ENCODE measurements at places on chromosomes 2 and 18.

- DNase-seq: no peak
Observed at GRCh38 chr2:234821946-234822475, 129.8 kb upstream of the SH3BP4 start.

DNA sequence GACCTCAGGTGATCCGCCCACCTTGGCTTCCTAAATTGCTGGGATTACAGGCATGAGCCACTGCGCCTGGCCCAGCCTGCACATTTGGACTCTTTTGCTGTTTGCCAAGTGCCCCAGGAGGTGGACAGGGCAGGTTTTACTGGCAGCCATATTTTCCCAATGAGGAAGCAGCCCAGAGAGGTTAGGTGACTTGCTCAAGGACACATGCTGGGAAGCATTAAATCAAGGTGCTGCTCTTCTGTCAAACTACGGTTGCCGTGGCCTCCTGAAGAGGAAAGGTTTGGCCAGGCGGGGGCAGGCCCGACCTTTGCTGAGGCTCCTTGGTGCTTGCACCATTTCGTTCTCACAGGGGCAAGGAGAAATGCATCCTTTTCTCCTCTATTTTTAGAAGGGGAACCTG is 44.0 kb downstream of the DNMT3A start:
- DNase-seq: no peak

DNA sequence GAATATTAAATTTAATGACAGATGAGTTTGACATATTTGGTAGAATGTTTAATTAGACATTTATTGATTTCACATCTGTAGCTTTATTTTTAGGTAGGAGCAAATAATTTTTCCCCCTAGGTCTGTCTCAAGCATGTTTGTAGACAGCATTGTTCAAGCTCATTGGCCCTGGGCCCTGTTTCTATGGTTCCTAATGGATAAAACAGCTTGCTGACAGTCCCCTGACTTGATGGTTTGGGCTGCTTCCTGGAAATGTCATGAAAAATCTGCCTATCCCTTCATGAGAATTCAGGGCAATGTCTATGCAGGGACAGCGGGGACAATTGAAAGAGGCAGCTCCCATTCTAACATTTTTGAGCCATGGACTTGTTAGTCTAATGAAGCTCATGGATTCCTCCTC is 14.6 kb upstream of the MEP1B start:
- no peak for DNase-seq

DNA sequence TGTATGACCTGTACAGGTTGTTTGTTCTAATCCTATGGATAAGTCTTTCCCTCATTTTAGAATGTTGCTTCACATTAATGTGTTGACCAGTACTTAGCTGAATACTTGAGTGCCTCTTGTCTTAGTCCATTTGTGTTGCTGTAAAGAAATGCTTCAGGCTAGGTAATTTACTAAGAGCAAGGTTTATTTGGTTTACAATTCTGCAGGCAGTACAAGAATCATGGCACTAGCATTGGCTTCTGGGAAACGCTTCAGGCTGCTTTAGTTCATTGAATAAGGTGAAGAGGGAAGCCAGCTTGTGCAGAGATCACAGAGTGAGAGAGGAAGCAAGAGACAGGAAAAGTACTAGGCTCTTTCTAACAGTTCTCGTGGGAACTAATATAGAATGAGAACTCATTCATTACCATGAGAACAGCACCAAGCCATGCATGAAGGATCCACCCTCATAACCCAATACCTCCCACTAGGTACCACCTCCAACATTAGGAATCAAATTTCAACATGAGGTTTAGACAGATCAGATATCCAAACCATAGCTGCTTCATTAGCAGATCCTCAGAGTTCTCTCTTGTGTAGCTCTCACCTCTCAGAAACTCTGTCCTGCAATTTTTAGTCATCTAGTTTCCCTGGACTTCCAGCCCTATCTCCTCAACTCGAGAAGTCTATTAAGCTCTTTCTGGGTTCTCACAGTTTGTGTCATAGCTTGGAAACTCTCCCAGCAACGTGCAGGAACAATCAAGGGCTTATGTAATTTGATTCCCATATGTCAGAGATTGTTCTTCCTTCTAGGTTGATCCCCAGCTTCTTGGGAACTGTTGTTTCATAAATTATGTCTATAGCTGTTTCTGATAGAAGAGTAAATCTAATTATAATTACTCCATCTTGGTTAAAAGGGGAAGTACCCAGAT is 2082.3 kb upstream of the CELF4 start:
- no peak for DNase-seq

GRCh38 chr2:71492112-71492511 is 38.8 kb downstream of the DYSF start:
- no peak for DNase-seq

- no peak for DNase-seq
Observed at GRCh38 chr2:128742467-128742866, 423.8 kb upstream of the HS6ST1 start.

DNA sequence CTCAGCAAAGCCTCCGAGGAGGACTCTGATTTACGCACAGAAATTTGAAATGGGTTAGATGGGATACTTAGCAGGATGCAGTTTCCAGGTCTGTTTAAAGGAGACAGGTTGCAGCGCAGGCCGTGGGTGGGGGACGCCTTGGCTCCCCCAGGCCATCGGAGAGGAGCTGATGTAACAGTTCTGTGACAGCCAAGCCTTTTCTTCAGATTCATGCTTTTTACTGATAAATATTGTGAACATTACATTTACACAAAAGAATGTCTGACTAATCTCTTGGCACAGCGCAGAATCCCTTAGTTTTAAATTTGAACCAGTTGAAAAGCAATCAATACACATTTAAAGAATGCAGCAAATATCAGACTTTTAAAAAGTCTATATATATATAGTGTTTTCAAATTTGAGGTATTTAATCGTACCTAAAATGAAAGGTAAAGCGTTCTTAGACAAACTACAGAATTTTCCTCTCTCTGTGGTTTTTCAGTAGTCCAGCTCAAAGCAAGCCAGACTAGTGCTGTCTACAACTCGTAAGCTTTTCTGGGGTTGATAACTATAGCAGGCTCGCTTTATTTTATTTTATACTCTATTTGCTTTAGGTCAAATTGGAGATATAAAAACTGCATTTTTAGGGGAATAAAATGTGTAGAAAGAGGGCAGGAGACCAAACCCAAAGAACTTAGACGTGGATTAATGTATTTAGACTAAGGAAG is 221.9 kb downstream of the PIEZO2 start:
- no peak for DNase-seq

Data from stimulated activated CD8-positive, alpha-beta memory T cell treated with anti-CD3 and anti-CD28 coated beads, Interleukin-7, amount 100 ng/mL, for 4 hours (primary cell).